ENCODE measurements at places on chromosomes 1 and 21.

DNA sequence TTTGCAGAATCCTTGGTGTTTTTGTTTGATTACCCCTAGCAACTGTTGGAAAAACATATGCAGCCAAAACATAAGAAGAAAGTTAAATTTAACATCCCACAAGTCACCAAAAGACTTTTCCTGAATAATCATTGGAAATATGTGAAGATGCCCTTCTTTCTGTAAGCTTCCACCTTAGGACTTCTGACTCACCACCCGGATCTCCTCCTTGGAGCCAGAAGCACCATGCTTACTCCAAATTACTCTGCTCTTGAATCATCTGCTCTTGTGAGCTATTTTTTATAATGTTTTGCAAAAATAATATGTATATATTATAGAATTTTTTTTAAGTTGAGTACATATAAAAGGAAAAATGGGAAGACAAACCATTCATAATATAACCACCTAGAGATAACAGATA, 391.7 kb downstream of the KCTD3 start:
- DNase-seq: no peak

DNA sequence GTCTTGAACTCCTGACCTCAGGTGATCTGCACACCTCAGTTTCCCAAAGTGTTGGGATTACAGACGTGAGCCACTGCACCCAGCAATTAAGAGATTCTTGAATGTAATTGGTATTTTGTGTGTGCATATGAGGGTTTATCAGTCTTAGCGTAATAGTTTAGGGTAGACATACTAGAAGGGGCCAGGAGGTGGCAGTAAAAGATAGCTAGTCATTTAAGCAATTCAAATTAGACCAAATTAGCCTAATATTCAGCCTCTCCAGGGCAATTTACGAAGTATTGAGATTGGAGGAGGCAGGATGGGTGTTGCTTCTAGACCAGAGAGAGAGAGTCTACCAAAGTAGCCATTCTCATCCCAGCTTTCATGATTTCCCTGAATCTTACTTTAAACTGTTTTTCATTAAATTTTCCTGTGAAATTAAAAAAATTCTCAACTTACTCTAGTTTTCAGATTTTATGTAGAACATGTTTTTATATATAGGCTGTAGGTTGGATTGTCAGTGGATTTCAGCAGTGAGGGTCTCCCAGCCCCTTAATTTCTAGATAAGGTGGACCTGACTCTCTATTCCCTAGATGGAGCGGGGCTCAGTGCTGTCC, 119.7 kb downstream of the HHAT start:
- peak; percentile 72 for DNase-seq

DNA sequence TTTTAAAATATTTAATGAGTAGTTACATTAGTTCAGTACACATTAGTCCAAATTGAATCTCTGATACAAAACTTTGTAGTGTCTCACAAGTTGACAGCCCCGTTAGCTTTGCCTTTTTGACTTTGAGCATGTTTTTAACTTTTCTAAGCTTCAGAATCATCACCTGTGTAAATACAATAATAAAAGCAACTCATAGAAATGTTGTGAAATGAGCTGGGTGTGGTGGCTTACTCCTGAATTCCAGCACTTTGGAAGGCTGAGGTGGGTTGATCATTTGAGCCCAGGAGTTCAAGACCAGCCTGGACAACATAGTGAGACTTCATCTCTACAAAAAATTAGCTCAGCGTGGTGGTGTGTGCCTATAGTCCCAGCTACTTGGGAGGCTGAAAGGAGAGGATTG, 11.1 kb downstream of the RRP15 start:
- no peak for DNase-seq

DNA sequence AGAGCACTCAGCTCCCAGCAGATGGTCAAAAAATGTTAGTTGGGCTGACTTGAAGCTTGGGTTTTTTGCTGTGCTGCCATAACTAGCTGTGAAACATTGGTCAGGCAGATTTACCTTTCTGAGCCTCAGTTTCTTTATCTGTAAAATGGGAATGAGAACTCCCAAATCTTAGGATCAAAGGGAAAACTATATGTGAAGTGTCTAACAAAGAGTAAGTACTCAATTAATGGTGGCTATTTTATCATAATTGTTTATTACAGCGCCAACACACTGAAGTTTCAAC, 164.2 kb upstream of the POU3F1 start:
- DNase-seq: no peak

- no peak for DNase-seq
Observed at GRCh38 chr1:240739139-240739538, 127.2 kb upstream of the GREM2 start.

DNA sequence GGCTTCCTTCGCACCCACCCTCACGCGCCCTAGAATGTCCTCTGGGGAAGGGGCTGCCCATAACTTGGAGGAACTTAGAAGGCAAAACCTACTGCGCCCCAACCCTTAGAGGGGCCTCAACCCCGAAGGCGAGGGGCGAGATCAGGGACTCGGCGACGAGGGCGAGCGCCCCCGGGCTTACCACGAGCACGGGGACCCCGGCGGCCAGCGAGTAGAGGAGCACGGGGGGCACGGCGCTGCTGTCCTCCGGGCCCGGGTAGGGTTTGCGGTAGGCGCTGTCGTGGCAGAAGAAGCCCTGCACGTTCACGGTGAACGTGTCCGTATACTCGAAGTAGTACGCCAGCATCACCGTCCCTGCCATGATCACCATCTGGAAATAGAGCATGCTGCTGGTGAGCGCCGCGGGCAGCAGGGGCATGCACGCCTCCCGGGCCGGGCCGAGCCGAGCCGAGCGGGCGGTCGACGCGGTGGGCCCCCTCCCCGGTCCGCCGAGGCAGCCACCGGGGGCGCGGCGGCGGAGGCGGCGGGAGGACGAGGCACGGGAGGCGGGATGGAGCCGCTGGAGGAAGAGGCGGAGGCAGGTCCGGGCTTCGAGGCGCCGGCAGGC, 304 bp downstream of the PLPPR5 start:
- no peak for DNase-seq

DNA sequence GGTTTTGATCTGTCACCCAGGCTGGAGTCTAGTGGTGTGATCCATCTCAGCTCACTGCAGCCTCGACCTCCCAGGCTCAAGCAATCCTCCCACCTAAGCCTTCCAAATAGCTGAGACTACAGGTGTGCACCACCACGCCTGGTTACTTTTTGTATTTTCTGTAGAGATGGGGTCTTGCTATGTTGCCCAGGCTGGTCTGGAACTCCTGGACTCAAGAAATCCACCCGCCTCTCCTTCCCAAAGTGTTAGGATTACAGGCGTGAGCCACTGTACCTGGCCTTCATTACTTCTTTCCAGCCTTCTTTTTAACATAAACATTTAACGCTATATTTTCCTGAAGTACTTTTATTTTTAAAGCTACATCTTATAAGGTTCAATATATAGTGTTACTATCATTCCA, 18.4 kb upstream of the HMGCL start:
- no peak for DNase-seq

DNA sequence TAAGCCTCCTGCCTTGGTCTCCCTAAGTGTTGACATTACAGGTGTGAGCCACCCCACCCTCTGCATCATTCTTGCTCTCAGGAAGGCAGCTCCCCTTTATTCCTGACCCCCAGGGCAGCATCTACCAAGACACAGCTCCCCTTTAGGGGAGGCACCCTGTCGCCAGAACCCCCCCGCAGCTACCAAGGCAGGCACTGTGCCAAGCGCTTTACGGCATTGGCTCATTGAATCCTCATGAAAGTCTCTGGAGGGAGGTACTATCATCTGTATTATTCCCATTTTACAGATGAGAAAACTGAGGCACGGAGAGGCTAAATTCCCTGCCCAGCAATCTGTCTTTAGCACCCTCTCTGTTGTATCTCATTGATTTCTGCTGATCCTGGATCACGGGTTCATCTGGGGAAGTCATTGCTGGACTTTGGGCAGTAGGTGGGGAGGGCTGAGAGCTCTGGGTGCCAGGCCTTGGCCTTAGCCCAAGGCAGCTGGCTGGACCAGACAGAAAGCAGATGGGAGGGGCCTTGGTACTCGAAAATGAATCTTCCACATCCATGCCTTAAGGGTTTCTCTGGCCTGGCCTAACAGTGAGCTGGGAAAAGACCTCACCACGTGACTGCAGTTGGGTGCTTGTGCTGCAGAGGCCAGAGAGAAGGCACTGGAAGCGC, 5.9 kb downstream of the PLOD1 start:
- peak; percentile 40 for DNase-seq

DNA sequence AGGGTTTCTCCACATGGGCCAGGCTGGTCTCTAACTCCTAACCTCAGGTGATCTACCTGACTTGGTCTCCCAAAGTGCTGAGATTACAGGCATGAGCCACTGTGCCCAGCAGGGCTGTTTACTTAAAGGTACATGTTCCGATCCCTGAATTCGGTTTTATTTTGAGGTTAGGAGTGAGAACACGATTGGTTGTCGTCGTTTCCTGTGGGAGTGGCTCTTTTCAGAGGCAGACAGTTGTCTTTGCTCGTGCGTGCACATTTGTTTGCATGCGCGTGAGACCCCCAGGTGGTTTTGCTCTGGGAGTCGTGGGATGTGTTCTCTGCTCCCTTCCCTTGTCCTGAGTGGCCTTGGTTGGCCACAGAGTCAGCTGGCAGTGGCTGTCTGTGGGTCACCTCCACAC, 60.2 kb downstream of the SKI start:
- DNase-seq: no peak

GRCh38 chr1:47031585-47031984, 8.1 kb downstream of the CYP4X1 start:
- DNase-seq: no peak

- peak; percentile 100 for DNase-seq
Observed at GRCh38 chr1:55718758-55719671, 503.9 kb upstream of the USP24 start.

GRCh38 chr1:44316231-44316759, 38.8 kb downstream of the ERI3 start:
- DNase-seq: no peak

DNA sequence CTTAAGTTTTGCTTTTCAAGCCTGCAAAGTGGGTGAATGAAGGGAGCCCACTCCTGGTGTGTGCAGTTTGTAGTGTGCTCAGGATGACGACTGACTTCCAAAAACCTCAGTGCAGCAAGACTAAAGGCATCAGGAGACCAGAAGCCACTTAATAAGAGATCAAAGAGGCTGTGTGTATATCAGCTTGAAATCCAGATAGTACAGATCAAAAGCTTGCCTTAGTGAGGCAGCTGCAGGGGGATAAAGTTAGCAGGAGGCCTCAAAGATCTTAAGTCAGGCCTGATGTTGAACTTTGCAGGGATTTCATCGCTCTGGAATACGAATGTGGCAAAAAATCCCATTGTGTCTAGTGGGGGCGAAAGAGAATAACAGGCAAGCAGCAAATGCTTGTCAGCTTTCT, 99.8 kb downstream of the PATJ start:
- no peak for DNase-seq

DNA sequence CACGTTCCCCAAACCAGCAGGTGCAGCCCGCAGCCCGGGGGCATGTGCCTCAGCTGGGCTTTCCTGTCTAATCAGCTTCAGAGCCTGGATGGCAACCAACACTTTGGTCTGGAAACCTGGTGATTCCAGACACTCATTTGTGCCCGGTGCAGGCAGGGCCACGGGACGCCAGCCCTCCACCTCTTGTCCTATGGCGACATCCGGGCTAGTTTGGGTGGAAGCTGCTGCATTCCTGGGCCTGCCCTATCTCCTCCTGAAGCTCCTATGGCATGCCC, 111.8 kb downstream of the WDR4 start:
- DNase-seq: no peak

- no peak for DNase-seq
Observed at GRCh38 chr1:203173566-203173965, 2.1 kb downstream of the MYBPH start.

DNA sequence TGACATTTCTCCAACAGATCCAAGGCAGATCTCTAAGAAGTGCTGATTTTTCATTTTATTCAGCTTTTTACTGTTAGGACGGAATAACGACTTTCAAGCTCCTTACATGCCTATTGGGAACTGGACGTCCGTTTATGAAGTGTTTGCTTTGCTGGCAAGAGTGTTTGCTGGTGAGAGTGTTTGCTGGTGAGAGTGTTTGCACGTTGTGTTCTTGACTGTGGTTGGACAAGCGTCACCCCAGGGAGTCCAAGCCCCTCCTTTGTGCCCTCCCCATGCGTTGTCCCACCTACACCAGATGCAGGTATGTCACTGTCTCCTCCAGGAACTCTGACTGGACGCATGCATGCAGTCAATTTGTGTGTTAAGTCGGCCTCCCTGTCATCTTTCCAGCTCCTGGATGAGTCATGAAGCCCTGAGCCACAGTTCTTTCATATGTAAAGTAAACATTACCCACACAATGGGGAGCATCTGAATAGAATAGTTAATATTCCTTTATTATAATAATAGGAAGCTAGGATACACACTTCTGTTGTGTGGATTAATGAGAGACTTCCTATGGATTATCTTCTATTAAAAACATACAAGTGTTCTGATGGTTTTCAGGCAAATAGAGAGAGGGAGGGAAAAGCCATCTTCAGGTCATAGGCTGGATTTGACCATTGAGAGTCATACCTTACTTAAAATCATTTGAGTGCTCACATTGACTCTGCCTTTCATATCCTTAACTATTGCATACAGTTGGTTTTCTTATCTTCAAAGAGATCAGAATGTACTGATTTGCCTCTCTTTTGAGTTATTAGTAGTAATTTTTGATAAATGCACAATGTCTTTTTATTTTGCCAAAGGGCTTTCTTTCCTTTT, 119.2 kb downstream of the GALNT2 start:
- peak; percentile 75 for DNase-seq

- DNase-seq: no peak
Observed at GRCh38 chr21:25513810-25514209, 93.5 kb downstream of the MRPL39 start.

DNA sequence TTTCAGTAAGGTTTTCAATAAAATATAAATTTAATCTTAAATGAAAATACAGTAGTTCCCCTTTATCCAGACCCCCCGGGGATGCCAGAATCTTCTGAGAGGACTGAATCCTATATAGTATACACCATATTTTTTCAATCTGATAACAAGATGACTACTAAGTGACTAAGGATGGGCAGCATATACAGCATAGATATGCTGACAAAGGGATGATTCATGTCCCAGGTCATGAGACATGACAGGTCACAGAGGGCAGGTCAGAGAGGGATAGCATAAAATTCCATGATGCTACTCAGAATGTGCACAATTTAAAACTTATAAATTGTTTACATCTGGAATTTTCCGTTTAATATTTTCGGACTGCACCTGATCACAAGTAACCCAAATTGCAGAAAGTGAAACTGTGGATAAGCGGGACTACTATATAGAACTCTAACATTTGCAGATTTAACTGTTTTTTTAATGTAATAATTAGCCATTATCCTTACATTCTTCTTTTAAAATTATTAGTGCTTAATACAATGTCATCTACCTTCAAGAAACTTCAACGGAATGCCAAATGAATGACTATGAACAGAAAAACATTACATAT, 48.8 kb downstream of the LRRC40 start:
- DNase-seq: peak; percentile 34

All from fibroblast of villous mesenchyme (primary cell).